ENCODE measurements at places on chromosomes 5 and 9. TPM values are rescaled to one million over a fixed set of nuclear protein-coding genes. Genes with fewer than 3 reads are reported as not detected.

The FIBCD1 gene
- not detected for polyA plus RNA-seq

The PKD2L2 gene
- 0.11 TPM for polyA plus RNA-seq

The PRDM12 gene
- not detected for polyA plus RNA-seq

The C8G gene
- polyA plus RNA-seq, result 15.7 TPM

The PCAT7 gene
- 11.3 TPM for polyA plus RNA-seq

The GNA14 gene
- polyA plus RNA-seq, result 1.2 TPM

The SELENOP gene
- 2,543 TPM for polyA plus RNA-seq

The GRPEL2 gene
- 7.6 TPM for polyA plus RNA-seq

The CDH9 gene
- 0.80 TPM for polyA plus RNA-seq

The CFAP157 gene
- polyA plus RNA-seq, result 0.51 TPM

The BARHL1 gene
- not detected for polyA plus RNA-seq

The SLC45A2 gene
- polyA plus RNA-seq, result 1.8 TPM

The SPATA31D4 gene
- polyA plus RNA-seq, result not detected

The VLDLR gene
- polyA plus RNA-seq, result 12.2 TPM

The ADAMTS19 gene
- 1.8 TPM for polyA plus RNA-seq

The MEIKIN gene
- polyA plus RNA-seq, result not detected

DNA sequence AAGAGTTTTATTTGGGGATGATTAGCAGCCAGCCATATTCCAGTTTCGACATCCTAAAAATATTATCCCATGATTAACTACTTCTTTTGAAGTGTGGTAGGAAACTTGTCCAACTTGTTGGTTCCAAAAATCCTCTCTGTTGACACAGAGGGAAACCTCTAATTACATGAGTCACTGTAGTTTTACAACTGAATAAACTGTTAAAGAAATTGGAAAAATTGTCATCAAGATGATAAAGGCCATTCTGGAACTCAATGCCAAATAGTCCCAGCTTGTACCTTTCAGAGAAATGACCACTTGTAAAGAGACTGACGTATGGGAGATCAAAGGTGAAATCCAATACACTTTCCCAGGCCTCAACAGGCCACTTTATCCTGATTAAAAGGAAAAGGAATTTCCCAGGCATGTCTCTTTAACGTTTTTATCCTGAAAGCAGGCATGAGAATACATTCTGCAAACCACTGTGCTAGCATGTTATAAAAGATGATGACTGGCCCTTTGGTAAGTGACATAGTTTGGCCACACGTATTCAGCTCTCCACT is 261.6 kb downstream of the GLIS3 start:
- peak; percentile 25 for DNase-seq

GRCh38 chr5:76145945-76146344 is 62.8 kb downstream of the SV2C start:
- peak; percentile 22 for DNase-seq

DNA sequence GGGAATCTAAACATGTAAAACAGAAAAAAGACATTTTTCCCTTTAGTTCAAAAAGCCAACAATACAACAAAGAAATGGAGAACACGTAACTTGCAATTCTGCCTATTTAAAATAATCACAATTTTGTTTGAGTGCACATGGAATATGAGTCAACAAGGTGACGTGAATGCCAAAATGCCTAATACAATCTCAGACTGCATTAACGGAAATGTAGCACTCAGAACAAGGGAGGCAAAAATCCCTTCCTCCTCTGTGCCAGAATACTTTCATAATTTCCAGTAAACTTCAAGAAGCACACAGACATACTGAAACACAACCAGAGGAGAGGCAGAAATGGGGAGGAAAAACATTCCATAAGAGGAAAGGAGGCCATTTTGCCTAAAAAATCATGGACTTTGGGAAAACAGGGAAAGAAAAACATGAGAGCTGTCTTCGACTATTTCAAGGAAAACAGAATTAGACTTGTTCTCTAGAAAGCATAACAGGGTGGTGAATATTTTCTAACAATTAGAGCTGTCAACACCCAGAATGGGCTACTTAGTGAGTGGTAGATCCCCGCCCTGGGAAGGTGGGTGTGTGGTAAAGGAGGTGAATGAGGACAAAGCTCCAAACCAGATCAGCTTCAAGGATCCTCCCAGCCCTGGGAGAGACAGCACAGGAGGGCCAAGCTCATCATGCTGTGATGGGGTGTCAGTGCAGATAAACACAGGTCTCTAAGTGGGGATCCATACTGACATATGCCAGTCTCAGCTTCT is 48.2 kb downstream of the ABCA1 start:
- DNase-seq, result no peak

DNA sequence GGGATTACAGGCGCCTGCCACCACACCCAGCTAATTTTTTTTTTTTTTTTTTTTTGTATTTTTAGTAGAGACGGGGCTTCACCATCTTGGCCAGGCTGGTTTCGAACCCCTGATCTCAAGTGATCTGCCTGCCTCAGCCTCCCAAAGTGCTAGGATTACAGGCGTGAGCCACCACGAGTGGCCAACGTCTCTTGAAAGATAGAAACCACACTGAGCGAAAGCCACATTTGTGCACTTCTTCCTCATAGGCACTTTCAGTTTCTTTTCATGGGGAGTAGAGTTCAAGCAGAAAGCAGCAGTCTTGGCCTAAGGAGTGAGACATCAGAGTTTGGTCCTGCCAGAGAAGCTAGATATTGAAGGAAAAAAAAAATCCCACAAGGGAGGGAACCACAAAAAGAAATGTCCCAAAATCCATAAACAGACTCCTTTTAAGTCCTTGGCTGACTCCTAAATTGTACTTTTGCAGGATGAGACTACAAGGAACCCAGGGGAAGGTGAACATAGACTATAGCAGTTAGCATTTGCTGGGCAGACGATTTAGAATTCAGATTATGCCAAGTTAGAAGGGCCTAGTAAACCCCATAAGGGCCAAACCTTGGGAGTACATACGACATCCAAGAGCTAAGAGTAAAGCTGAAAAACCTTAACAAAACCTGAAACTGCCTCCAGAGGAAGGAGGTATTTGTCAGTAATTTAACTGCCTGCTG is 43.9 kb upstream of the GLIPR2 start:
- no peak for DNase-seq

DNA sequence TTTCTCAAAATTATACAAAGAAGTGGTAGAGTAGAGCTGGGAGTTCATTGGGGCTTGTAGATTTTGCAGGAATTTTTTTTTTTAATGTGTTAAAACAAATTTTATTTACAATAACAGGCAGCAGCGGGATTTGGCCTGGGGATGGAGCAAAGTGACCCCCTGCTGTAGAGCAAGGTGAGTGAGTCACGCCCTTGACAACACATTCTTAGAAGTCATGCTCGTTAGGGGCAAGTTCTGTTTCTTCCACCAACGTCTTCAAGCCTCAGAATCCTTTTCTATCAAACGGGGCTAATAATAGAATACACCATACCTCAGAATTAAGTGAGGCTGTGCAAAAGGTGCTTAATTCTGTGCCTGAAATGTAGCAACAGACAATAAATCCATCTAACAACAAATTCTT is 1.1 kb upstream of the ANKDD1B start:
- DNase-seq, result no peak

- DNase-seq, result no peak
These were observed 109.9 kb downstream of the RFX3 start for GRCh38 chr9:3415906-3416305.

GRCh38 chr5:66249920-66250319 is 105.8 kb downstream of the SREK1 start:
- DNase-seq, result no peak

GRCh38 chr5:171984748-171985419 is 21.6 kb downstream of the FBXW11 start:
- DNase-seq, result no peak

DNA sequence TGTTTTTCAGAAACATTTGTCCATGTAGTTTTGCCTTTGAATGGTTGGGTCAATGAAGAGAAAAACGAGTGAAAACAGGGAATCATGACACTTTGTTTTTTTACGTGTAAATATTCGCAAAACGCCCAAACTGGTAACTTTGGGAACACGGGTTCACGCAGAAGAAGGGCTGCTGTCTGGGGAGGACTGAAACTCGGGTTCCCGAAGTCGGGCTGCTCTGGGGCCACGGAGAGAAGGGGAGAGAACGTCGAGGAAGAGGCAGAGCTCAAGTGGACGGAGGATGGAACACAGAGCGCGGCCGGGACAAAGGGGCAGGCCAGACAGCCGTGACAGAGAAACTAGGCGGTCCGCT is 478 bp upstream of the SETD9 start:
- DNase-seq, result no peak

DNA sequence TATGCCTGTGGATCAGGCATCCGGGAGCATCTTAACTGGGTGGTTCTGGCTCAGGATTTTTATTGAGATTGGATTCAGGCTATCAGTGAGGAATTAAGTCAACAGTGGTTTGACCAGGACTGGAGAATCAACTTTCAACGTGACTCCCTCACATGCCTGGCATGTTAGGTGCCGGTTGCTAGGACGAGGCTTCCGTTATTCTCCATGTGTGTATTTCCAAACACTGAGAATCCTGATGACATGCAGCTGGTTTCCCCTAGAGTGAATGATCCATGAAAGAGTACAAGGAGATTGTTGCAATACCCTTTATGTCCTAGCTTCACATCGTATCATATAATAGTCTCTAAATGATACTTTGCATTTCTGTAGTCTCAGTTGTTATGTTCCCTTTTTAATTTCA is 529.2 kb downstream of the ANXA1 start:
- DNase-seq, result no peak

GRCh38 chr9:115391168-115391825 is 273.3 kb upstream of the TNC start:
- no peak for DNase-seq

DNA sequence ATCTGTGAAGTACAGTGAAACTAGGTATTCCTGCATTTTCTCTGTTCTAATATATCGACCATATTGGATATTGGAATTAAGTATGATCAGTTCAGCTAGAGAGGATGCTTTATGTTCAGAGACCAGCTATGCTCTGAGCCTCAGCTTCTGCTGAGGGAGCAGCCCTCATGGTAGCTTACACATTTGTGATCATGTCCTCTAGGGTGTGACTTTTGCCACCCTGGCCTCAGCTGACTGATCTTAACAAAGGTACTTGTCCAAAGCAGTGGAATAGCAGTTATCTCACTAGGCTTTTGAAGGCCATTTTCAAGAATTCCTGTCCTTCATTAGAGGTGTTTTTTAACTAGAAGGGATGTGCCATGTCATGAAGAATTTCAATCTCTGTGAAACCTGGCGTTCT is 9.3 kb downstream of the SCAMP1 start:
- DNase-seq, result no peak

DNA sequence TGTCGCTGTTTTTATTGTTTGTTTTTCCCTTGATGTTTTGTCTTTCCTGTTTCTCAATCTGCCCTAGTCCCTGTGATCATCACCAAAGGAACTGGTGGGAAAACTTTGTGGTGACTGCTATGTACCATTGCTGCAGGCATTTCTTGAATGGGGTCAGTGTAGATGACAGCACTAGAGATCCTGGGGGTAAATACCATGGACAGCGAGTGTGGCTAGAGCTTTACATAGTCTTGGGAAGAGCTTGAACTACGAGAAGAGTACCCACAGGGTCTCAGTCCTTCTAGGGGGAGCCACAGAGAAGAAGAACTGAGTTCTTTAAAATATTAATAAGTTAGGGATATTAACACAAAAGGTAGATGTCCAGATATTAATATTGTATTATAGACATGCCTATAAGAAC is 138.8 kb downstream of the PAM start:
- no peak for DNase-seq

DNA sequence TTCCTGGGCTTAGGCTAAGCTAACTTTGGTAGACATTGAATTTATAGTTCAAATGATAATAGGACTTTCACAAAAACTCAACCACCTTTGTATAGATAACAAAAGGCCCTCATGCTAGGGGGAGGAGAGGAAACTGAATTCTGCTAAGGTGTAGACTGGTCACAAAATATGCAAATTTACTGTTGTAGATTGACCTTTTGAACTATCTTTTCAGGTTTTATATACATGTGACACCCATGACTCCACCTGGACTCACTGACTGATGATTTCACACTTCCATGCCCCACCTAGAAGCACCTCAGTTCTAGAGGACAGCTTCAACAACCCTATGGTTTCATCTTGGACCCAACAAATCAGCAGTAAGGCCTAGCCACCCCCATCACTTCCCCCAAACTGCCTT is 165.7 kb downstream of the CEMIP2 start:
- DNase-seq, result no peak

DNA sequence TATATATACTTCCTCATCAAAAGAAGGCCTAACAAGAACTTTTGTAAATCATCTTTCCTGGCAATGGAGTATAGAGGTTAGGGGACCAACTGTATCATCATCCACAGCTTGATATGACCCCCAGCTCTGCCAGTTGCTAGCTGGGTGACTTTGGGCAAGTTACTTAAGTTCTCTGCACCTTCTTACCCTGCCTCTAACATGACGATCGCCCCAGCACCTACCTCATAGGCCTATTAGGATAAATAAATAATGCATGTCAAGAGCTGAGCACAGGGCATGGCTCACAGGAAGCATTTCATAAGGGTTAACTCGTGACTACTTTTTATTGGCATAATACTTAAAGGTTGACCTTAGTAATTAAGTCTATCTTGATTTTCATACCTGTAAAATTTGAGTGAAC is 29.4 kb upstream of the FGF1 start:
- DNase-seq, result no peak

DNA sequence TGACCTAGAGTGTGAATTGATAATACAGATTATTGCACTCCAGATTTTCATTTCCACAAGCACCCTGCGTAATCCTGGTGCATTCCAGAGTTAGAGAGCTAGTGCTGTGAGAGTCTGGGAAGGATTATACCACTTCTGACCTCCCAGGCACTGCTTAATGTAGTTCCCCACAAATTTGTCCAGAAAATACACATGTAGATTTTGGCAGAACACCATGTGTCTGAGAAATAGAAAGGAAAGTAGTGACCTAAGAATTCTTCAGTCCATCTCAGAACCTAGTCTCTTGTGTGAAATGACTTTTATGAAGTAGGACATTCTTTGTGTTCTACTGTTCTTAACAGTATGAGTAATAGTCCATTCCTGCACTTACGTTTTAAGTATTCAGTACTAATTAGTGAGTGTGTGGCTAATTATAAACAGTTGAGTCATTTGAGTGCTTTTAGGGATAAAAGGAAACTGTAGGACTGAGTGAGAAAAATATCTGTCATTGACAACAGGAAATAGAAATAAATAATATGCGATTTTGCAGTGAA is 27.8 kb upstream of the PTPDC1 start:
- peak; percentile 12 for DNase-seq

GRCh38 chr5:78803353-78803752 is 154.8 kb upstream of the LHFPL2 start:
- DNase-seq, result no peak

DNA sequence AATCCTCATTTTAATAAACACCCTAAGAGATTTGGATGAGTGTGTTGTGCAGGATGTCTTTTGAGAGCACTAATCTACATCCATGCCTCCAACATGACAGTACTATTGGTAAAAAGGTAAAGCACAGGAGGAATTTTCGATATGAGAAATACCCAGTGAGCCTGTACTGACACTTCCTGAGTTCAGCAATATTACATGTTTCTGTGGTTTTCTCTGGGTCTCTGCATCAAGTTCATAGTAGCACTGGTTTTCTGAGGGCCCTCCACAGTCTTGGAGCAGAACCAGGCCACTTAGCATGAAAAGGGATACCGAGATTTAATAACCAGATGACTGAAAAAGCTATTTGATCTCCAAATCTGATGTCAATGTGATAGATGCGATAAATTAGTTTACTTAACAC is 524.1 kb downstream of the TMEM38B start:
- DNase-seq, result no peak
